Stimulated activated CD4-positive, alpha-beta T cell treated with anti-CD3 and anti-CD28 coated beads, TNF-alpha, amount 100 ng/mL, for 24 hours (primary cell): ENCODE measurements at places on chromosomes 12 and 14.

GRCh38 chr14:69487771-69488170 is 3.2 kb downstream of the PLEKHD1 start:
- DNase-seq = no peak

DNA sequence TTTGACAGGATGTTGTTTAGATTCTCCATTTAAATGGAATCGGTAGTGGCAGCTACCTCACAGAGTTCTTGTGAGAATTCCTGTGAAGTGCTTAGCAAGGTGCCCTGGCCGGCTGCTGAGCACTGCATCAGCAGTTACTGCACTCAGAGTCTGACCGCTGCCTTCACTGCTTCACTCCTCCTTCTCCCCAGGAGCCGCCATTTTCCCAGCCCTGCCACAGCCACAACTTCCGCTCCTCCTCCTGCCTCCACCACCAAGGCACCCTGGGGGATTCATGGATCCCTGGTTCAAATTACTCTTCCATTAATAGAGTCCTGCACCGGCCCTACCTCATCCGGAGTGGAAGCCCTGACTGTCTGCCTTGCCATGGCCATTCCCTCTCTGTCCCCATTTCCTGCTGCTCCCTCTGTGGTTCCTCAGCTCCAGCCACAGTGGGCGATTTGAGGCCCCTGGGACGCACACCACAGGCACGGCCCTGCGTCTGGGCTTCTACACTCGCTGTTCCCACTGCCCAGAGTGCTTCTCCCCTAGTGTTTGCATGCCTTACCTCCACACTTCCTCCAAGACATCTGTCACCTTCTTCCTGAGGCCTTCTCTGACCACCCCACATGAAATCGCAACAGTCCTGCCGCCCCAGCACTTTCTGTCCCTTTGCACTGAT is 210.3 kb downstream of the IPO8 start:
- no peak for DNase-seq

DNA sequence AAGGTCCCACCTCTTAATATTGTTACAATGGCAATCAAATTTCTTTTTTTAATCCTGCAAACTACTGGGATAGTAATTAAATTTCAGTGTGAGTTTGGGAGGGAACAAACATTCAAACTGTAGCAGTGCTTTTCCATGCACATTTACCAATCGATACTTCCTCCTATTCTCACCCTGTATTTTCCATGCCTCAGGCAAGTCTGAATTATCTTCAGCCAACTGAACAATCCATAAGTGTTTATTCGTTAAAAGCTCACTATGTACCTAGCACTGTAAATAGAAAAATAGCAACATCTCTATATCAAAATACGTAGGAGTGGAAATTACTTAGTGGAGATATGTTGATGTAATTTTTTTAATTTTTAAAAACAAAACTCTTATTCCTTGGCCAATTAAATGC is 43.5 kb downstream of the CCDC177 start:
- DNase-seq = no peak

GRCh38 chr14:59301354-59301753 is 112.9 kb downstream of the DAAM1 start:
- peak; percentile 12 for DNase-seq

DNA sequence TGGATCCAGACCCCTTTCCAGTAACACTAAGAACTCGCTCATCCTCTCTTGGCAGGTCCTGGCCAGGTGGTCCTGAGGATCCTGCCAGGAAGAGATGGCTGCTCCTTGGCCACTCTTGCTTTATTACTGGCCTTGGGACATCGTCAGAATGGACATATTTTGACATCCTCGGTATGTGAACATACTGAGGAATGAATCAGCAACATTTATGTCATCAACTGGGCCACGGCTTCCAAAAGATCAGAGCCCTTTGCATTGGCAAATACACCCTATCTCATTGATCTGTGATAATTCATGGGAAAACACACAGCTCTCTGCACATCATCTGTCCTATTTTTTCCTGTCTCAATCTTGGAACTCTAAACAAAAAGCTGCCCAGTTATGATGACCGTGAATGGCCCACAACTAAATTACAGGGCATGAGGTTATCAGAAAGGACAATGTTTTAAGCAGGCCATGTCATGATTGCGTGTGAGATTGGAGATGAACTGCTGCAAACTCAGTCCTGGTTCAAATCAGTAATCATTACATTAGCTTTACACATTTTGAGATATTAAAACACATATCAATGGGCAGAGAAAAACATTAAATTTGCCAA is 1325.8 kb downstream of the AACS start:
- DNase-seq = no peak

- DNase-seq = no peak
Measured at GRCh38 chr12:125131958-125132357, 66.7 kb downstream of the AACS start.

GRCh38 chr14:39015360-39015961 is 87.6 kb downstream of the SEC23A start:
- no peak for DNase-seq

GRCh38 chr14:100290607-100291304 is 15.5 kb downstream of the SLC25A29 start:
- no peak for DNase-seq

- DNase-seq = no peak
Measured at GRCh38 chr14:55212634-55213033, 21.2 kb upstream of the DLGAP5 start.

GRCh38 chr12:92446083-92446460 is 256.7 kb upstream of the PLEKHG7 start:
- no peak for DNase-seq

DNA sequence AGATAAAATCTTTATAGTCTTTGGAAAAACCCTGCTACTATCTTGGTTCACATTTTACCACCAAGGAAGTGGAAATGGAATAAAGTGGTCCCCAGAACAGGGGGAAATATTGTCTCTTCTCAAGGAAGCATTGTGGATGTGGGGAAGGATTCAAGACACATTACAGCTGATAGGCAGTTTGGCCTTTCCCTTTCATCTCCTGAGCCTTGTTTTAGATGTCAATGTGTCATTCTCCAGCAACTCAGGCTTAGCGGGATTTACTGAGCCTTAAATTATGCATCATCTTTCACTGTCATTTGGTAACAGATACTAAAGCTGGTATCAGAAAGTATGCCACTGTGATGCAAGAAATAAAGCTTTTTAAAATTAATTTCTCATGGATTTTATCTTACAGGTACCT is 136.2 kb downstream of the STXBP6 start:
- DNase-seq = no peak

- peak; percentile 90 for DNase-seq
Measured at GRCh38 chr14:90827919-90828610, 11.8 kb upstream of the TTC7B start.

GRCh38 chr14:68688872-68689371 is 103.9 kb downstream of the ZFP36L1 start:
- DNase-seq = no peak

DNA sequence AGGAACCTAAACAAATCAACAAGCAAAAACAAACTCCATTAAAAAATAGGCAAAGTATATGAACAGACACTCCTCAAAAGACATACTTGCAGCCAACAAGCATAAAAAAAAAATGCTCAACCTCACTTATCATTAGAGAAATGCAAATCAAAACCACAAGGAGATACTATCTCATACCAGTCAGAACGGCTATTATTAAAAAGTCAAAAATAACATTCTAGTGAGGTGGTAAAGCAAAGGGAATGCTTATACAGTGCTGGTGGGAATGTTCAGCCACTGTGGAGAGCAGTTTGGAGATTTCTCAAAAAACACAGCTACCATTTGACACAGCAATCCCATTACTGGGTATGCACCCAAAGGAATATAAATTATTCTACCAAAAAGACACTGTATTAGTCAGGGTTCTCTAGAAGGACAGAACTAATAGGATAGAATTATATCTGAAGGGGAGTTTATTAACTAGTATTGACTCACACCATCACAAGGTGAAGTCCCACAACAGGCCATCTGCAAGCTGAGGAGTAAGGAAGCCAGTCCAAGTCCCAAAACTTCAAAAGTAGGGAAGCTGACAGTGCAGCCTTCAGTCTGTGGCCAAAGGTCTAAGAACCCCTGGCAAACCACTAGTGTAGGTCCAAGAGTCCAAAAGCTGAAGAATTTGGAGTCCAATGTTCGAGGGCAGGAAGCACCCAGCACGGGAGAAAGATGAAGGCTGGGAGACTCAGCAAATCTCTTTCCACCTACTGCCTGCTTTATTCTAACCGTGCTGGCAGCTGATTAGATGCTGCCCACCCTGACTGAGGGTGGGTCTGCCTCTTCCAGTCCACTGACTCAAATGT is 101.6 kb upstream of the KRAS start:
- no peak for DNase-seq

- DNase-seq = no peak
Measured at GRCh38 chr12:31845613-31846322, 113.4 kb upstream of the RESF1 start.

GRCh38 chr12:54385251-54385914 is 850 bp upstream of the ZNF385A start:
- DNase-seq = no peak

DNA sequence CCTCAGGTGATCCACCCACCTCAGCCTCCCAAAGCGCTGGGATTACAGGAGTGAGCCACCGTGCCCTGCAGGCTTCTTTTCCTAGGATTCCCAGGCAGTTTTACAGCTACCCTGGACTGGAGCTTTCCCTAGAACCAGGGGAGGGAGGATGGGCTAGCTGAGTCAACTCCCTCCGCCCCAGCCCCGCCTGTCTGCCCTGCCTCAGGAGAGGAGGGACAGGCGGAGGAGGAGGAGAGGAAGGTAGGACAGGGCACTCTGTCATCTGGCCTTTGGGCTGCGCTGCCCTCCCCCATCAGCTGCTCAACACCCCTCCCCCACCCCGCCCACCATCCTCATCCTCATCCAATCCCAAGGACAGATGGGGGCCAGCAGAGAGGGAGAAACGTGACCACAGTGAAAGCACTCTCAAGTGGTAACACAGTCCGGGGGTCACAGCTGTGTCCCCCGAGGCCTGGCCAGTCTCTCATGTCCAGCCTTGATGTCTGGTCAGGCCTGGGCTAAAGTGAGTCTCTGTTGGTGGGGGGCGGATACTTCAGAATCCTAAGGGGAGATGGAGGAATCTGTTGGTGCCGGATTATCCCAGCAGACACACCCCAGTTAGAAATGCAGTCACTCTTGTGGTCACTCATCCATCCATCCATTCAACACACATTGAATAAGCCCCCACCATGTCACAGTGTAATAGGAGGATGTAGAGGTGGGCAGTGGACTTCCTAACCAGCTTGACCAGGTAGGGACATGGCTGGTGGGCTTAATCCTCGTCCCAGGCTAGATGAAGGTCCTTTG is 12.3 kb downstream of the FIGNL2 start:
- no peak for DNase-seq

DNA sequence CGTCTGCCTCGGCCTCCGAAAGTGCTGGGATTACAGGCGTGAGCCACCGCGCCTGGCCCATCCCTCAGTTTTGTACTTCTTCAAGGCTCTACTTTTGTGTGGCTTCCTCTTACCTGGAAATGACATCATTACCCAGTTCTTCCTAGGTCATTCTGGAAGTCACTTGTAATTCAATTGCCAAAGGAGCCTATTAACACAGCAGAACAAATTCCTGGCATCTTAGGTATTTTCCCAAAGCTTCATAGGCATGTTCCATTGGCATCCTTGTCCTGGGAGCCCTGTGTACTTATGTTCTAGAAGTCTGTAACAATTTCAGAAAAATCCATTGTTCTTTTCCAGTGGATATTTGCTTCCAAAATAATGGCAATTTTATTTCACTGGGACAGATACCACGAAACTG is 60.6 kb downstream of the DAAM1 start:
- DNase-seq = no peak

GRCh38 chr12:122963941-122964265 is 2.4 kb downstream of the ABCB9 start:
- DNase-seq = no peak

GRCh38 chr12:75642226-75642625 is 130.8 kb upstream of the KRR1 start:
- no peak for DNase-seq

DNA sequence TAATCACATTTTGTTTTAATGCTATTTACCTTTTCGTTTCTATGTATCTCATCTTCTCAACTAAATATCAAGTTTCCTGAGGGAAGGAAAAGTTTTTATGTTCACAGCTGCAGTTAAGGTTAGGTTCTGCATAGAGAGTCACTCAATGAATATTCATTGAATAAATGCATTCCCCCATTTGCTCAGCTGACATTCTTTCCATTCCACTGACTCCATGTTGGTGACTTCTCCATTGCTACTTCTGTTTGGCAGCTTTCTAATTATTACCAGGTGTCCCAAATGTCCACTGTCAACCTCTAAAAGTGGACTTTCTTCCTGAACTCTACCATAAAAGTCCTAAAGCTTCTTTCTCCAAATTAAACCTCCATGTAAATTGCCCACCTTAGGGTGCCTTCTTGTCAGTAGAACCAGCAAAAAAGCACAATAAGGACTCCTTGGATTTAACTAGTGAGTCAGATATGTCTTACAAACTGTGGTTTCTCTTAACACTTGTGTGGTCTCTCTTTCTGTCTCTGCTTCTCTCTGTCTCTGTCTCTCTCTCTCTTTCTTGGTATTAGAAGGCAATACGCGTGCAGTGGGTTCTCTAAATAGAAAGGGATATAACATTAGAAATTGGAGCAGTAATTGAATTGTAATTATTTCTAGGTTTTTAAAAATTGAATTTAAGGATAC is 85.9 kb downstream of the TMEM117 start:
- DNase-seq = no peak

DNA sequence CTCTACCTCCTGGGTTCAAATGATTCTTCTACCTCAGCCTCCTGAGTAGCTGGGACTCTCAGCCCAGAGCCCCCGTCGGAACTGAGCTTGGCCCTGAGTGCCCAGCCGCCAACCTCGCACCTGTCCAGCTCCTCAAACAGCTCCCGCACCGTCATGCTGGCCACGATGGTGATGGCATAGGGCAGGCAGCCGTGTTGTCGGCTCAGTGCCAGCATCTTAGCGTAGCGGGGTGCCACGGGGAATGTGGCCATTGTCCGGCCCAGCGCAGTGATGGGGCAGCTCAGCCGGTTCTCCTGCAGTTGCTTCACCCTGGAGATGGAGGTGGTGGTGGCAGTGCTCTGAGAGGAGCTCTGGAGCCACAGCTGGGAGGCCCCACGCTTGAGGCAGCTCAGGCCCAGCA is 32.4 kb downstream of the DHX37 start:
- DNase-seq = no peak

DNA sequence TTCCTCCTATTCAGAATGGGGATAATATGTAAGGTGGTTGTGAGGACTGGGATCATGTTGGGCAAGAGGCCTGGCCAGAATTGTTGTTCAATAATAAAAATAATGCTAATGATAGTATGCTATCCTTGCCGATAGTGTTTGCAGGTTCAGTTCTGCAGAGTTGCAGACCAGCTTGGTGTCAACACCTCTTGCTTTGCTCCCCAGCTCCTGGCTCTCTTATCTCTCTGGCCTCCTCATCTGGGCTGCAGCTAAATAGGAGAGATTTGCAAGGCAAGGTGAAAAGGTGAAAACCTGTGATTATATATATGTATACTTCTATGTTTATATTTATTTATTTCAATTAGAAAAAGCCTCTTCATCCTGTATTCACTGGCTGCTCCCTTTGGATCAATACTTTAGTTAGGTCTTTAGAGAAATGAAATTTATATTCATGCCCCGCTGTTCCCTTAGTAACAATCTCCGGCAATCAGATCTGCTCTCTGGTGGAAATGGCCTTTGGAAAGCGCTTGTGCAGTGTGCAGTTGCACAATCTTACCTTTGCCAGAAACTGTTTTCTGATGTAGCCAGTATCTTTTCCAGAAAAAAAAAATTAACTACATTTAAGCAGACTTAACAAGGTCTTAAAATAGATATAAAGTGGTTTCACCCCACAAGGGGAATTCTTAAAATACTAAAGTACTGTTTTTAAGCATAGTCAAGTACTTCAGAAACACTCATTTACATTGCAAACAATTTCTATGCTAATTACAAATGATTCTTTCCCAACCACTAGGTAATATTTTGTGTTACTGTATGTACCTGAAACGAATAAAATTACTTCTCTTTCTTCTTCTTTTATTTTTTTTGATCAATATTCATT is 19.1 kb upstream of the ACVR1B start:
- DNase-seq = no peak
